Cardiac muscle cell (in vitro differentiated cells and primary cell): ENCODE measurements at places on chromosomes 7 and 10. TPM values are rescaled to one million over a fixed set of nuclear protein-coding genes. Genes with fewer than 3 reads are reported as not detected.
A peak's percentile ranks its signal among the peaks of the same experiment; 100 is the strongest.

DNA sequence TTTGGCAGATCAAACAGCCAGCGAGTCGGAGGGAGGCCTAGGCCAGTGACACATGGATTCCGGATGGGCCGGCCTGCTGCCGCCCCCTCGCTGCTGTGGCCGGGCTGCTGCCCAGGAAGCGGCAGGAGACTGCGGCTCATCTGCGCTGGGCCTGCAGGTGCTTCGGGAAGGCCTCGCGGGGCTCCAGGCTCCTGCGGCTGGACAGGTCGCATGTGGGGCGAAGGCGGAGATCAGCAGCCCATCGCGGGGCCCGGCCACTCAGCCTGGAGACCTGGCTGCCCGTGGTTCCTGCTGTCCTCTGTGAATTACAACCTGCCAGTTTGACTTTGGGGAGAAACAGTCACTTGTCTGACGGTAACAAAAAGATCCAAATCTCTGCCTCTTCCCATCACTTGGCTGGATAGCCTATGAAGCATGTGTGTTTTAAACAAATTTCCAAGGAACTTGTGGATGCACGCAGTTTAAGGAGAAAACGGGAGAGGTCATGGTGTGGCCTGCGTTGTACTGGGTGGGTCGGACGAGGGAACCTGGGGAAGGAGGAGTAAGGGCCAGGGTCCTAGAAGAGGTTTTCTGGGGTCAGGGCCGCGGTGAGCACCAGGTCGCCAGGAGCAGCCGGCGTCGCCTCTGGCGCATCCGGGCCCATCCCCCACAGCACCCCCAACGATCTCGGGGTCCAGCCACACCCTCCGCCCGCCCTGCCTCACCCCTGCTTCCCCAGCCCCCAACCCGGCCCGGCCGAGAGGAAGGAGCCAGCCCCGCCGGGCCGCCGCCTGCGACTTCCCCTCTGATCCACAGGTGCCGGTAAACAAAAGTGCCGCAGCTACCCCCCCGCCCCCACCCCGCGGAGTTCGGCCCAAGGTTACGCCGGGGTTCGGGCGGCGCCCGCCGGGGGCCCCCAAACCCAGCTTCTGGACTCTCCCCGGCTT lies 1.6 kb downstream of the SPOCK2 start:
- no peak for DNase-seq

DNA sequence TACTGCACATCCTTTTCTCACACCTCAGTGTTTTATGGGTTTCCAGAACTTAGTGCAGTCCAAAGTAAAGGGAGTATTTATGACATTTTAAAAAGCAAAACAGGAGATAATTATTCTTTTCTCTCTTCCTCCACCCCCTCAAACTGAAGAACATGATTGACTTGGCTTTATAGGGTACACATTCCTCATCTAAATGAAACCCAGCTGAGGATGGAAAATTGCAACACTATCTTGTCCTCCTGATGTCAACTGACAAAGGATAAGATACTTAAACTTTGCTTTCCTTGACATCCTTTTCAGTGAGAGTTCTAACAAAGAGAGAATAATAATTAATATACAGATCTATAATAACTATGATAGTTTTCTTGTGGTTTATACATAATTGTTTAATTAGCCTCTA lies 299.1 kb downstream of the BBS9 start:
- no peak for DNase-seq

DNA sequence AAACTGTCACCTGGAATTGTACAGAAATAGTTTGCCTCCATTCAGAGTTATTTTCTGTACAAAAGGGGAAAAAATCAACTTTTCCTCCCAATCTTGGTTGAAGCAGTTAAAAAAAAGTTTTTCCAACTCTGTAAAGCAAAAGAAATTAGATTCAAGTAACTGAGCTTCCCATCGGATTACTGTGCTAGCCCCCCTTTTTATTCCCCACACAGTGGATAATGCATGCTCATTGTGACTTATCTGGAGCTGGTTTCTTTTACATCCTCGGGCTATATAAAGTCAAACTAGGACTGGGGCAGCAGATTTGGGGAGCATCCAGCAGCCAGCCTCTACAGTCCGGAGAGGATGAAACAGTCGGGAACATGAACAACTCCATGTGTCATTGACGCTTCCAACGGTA lies at the start of gene TECTB:
TSS of gene TECTB (plus strand) at position 301 of the 400 bp plus-strand sequence. CDS start 335 bp downstream, outside the sequence.
- DNase-seq, result no peak

DNA sequence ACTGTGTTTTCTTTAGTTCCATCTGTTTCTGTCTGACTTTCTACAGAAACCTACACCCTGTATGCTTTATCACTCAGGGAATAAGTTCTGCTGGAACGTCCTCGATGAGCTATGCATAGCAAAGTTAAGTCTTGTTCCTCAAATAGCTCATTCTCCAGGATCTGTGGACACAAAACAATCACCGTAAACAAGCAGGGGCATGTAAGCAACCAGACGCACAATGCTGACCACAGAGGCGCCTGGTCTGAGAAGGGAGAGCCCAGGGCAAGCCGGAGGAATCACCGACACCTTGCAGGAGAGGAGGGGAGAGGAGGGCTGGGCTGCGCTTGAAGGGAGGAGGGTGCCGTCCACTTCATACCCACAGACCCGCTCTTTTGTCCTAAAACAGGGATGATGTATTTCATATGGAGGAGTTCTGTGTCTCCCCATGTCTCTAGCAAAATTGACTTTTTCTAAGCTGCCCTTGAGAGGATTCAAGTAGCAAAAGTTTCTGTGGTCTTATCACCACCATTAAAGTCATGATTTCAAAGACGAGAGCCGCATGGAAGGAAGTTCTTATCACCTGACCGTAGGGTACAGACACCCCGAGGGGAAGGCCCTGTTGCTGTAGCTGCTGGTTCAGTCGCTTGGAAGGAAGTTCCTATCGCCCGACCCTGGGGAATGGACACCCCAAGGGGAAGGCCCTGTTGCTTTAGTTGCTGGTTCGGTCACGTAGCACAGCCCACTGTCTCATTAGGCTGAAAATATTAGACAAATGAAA lies 14.3 kb downstream of the CALML3 start:
- DNase-seq, result no peak

- no peak for DNase-seq
Measured at GRCh38 chr7:144991041-144991440, 155.2 kb upstream of the TPK1 start.

GRCh38 chr7:25456467-25457171 lies 228.3 kb upstream of the NPVF start:
- DNase-seq, result peak; percentile 23

DNA sequence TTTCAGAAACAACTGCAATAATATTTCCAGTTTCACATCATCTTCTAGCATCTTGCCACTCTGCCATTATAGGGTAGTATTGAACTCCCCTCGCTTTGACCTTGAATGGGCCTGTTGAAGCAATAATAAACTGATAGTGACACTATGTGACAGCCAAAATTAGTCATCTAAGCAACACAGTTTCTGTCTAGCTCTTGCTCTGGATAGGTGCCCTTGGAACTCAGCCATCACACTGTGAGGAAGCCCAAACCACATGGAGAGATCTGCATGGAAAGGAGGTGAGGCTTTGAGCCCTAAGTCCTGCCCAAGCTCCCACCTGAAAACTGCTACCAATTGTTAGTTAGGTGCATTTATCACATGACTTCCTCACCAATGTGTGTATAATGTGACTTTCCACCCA lies 18.1 kb upstream of the KCND2 start:
- no peak for DNase-seq

GRCh38 chr7:23356726-23357125 lies 57.6 kb downstream of the MALSU1 start:
- DNase-seq, result no peak

DNA sequence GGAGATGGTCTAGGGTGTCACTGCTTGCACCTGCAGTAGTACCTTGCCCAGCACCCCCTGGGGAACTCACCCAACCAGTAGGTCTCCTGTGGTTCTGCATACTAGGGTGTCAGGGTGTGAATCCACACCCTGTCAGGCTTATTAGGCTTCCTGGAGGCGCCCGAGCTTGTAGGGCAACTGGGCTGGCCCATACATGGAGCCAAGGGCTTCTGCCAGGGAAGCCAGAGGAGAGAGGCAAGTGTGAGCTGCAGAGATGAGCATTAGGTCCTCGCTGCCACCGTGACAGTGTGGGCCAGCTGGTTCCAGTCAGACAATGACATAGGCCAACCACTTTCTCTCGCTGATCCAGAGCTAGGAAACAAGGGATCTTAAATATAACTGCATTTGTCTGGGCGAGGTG lies 11.2 kb downstream of the MXI1 start:
- DNase-seq, result no peak

DNA sequence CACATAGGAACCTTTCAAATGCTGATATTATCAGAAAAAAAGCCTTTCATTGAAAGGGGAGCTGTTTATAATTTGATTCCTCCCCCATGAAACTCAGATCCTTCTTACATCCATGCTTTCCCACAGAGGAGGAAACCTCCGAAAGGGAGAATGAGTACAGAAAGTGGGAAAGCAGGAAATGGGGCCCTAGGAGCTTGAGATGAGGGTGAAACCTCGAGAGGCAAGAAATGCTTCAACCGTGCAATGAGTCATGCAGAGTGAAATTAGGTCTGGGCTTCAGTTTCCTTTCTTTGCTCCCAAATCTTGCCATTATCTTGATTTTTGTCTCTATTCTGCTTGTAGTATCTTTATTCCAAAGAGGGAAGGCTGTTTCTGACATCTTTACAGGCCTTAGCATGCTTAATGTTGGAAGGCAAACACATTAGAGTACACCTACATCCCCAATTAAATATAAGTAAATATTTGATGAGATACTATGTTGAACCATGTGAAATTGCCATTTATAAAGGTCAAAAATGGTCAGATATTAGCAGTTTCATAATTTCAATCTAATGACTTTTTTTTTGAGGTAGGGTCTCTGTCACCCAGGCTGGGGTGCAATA lies 79.1 kb downstream of the NAMPT start:
- no peak for DNase-seq

- DNase-seq, result no peak
Measured at GRCh38 chr10:88931548-88931947, 21.0 kb downstream of the ACTA2 start.

DNA sequence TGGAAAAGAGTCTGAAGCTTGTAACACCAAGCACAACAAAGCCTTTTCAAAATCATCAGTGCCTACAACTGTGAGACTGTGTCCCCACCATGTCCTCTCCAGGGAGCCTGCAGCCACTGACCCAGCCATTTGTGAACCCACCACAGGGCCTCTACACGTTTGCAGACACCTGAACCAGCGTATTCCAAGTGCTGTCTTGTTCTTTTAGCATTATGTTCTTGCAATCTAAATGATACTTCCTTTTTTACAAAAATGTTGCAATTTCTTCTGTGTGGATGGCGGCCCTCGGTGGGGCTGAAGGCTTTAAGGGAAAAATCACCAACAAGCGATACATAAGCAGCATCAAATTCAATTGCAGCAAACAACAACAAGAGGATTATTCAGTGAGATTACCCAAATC lies 403.2 kb upstream of the MGMT start:
- no peak for DNase-seq

DNA sequence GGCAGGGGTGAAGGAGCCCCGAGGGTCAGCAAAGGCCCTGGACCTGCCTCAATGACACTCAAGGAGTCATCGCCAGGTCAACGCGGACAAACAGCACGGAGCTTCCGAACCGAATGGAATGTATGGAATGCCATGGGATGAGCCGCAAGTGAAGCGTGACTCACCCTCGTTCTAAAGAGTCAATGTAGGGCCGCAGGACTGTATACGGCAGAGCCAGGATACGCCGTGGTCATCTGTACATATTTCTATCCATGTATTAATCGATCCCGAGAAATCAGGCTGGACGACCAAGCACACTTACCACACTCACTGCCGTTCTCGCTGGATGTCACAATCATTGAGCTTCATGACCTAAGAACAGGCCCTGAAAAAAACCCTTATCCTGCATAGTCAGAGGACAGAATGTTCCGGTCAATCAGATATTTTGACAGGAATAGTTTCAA lies 4.3 kb downstream of the SNX8 start:
- peak; percentile 92 for DNase-seq

GRCh38 chr7:130221746-130222145 lies 14.1 kb downstream of the SSMEM1 start:
- no peak for DNase-seq

DNA sequence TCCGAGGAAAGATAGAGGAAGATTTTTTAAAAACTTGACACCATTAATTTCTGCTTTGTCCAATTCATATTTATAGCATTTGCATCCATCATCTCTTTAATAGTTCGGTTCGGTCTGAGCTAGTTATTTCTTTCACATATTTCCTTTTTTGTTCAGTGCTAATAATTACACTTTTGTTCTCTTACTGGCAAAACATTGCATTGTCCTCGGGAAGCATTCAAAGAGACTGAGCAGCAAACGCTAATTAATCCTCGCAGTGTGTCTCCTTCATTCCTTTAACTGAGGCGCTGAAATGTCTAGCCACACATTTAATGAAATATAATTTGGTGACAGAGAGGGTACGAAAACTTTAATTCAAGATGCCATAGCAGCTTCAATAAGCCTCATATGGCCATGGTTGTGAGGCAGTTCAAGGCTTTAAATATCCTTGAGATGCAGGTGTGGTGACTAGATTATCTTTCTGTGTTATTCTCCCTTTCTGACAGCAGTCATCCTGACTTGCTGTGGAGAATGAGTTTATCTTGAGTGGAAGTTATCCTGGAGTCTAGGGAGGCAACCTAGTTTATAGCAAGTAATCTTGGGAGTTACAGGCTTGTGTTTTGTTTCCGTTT lies 431.4 kb downstream of the SDK1 start:
- DNase-seq, result no peak

- peak; percentile 1 for DNase-seq
Measured at GRCh38 chr7:146176860-146177259, 60.3 kb downstream of the CNTNAP2 start.

DNA sequence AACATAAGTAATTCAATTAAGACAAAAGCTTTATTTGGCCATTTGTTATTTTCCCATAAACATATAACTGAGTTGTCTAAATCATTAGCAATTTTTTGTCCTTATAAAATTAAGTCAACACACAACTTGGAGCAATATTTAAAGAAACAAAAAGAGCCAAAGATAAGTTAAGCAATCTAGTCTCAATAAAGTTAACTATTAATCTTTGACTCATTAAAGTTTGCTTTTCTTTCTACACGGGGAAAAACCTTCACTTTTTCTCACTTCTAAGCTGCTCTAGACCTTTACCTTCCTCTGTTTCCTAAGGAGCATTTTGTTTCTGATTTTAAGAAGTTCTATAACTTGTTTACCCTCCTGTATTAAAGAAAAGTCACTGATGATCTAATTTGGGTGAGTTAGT lies 867.1 kb upstream of the PHF14 start:
- DNase-seq, result no peak

Gene ZKSCAN1
- total RNA-seq, result 17.4 and 33.7 TPM in 2 replicates

Gene IGF2BP3
- total RNA-seq, result 44.9 and 59.3 TPM in 2 replicates

Gene DDC
- not detected in 2 replicates for total RNA-seq

Gene RNF32
- 0.92 and 3.2 TPM in 2 replicates for total RNA-seq

Gene PNLIP
- not detected in 2 replicates for total RNA-seq

Gene EPHB6
- total RNA-seq, result 11.2 and 27.7 TPM in 2 replicates
